ENCODE measurements at places on chromosomes 4 and X.

GRCh38 chr4:33924239-33924638 lies 2320.1 kb downstream of the ARAP2 start:
- DNase-seq, result peak; percentile 74

GRCh38 chr4:64880557-64880956 lies 471.3 kb upstream of the TECRL start:
- DNase-seq, result no peak

DNA sequence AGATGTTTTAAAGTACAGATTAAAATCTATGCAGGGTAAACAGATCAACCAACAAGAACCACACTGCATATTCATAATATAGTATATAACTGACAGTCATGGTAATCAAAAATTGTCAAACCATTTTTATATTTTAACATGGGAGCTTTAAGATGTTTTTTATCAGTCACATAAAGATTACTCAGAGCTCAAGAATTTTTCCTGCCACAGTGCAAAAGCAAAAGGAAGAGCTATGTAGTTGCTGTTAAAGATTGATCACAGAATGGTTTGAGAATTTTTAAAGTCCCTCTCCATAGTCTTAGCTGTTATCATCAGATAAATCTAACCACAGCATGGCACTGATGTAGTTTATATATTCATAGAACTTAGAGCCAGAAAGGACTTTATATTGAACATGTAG lies 8.5 kb downstream of the RAB9B start:
- peak; percentile 34 for DNase-seq

GRCh38 chrX:31847773-31848172 lies 775.9 kb upstream of the FTHL17 start:
- DNase-seq, result no peak

DNA sequence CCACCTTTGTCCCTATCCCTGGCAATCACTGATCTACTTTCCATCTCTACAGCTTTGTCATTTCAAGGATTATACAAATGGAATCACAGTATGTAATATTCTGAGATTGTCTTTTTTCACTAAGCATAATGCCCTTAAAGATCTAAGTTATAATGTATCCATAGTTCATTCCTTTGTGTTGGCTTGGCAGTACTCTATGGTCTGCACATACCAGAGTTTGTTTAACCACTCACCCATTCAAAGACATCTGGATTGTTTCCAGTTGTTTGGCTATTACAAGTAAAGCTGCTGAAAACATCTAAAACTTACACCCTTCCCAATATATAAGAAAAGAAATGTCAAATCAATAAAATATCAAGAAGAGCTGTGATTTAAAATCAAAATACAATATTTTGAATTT lies 26.0 kb upstream of the AWAT1 start:
- DNase-seq, result peak; percentile 11

DNA sequence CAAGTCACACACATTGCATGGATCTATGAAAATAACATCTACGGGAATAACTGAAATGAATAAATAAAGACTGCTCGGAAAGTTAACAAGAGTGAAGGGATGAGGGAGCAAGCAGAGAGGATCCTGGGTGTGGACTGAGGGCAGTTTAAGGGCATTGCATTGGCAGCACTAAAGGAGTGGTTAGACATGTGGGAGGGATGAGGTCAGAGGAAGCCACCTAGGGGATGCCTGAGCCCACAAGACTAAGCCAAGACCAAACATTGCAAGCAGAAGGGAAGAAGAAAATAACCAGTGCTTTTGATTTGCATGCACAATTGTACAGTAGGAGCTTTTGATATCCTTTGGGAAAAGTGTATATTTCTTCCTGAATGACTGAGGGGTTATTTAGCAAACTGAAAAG lies 106.1 kb downstream of the MSL3 start:
- DNase-seq, result no peak

DNA sequence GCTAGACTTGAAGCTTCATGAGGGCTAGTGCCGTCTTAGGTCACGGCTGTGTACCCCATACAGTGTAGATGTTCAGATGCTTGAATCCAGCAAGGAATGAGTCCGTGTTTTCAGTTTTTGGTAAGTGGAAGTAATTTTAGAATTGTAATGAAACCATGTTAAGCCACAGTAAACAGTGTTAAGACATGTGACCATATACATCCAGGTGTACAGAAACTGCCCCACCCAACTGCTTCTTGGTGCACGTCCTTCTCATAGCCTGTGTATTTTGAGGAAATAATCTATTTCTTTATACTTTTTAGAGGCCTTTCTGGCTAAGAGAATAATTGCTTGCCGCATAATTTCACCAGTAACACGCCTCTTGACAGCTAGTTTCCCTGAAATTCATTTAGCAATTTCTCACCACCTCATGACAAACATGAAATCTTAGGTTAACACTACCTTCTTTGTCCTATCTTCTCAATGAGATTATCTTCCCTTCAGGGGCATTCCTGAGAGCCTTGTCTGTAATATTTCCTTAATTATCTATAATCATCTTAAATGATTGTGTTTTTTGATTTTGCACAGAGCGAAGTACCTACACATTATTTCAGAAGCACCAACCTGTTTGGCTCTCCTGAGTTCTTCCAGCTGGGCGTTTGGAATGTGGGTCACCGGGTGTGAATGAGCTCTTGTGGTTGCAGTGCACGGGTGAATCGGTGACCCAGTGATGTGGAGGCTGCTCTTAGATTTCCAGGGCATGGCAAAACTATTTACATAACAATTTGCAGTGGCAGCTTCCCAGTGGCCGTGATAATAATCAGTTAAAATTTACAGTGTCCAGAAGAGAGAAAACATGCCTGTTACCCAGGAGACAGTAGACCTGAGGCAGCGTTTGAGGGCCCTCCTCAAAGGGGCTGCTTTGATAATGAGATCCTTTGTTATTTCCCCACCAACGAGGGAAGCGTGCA lies 50.2 kb upstream of the TADA2B start:
- peak; percentile 54 for DNase-seq

DNA sequence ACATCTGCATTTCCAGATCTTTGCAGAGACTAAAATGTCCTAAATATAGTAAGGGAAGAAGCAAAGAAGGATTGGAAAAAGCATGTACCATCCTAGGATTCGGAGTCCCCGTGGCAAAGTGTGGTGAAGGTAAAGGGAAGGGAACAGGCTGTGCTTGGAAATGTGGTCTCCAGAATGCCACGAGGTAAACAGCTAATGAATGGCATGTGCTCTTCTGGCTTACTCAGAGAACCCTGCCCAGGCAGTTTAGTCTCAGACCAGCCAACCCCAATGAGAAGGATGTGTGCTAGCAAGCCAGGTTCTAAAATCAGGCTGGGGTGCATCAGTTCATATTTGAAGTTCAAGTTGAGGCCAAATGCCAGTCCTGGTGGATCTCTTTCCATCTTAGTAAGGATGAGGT lies 113.1 kb downstream of the RS1 start:
- no peak for DNase-seq

- DNase-seq, result no peak
These were observed 481.3 kb upstream of the ADGRL3 start for GRCh38 chr4:60718874-60719273.

GRCh38 chr4:39279416-39279815 lies 86.7 kb downstream of the RFC1 start:
- no peak for DNase-seq

DNA sequence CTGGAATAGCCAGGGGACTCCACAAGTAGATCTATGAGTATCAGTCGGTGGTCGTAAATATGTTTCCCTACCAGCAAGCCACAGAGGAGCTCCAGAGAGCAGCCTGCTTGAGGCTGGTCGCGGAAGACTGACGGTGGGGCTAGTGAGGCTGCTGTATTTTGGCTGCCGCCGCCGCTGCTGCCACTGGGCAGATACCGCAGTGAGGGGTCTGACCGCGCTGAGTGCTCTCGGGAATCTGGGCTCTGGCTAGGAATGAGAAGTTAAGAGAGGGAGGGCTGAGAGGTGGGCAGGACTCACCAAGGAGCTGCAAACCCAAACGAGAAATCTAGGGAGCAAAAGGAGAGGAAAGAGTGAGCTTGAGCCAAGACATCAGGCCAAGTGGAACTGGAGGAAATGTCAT lies at the start of gene EXOC1L:
Gene EXOC1L, plus strand, starts transcription at position 157 of the 400 bp plus-strand sequence. Its CDS starts 237 bp downstream, at position 394.
- peak; percentile 12 for DNase-seq

Data from choroid plexus epithelial cell (primary cell).